Femur (tissue), 1 donor: ENCODE measurements at places on chromosomes 12 and 14.

GRCh38 chr12:2689393-2689792 lies 105.4 kb upstream of the FKBP4 start:
- no peak for DNase-seq

DNA sequence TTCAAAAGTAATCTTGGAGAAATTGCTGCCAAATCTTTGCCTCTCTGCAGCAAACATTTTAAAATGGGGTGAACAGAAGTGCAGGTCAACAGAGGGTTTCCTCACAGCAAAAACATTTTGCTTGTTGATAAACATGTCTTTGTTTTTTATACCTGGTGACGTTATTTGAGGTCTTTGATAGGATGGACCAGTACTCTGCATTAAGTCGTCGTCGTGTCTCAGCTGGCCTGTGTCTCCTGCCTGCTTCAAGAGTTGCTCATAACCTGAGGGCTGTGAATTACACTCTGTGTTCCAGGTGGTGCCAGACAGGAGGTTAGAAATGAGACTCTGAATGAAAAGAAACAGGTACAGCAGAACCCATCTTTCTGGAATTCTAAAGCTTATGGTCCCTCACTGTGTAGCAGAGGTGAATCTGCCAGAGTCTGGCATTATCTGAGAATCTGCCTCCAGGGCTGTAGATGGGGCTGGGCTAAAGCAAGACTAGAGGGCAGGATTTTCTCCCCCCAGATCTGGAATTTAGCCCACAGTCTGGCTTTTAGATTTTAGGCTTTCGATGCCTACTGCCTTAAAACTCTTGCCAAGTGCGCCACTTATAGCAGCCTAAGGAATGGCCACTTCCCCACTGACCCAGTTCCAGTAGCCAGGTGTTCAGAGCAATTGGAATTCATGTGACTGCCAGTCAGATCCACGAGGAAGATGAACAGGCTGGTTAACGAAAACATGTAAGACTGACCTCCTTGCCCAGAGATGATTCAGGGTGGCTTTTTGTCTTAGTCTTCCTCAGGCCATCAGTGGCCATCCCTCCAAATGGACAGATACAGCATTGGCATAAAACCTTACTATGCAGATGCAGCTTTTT lies 161.2 kb downstream of the PRKCH start:
- DNase-seq, result no peak

DNA sequence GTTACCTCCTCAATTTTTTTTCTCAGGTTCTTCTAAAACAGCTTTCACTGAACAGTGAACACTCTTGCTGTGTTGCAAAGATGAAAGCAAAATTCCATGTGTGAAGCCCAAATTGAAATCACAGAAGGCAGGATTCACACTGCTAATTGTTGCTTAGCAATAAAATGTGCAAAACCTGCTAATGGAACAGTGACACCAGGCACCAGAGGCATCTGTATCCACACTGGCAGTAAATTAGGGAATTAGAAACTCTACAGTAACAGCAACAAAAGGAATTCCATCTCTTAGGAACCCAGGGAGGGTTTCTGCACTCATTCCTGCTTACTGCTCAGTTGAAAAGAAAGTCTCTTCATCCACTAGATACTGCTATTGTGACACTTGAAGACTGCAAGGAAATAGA lies 202.3 kb downstream of the GXYLT1 start:
- no peak for DNase-seq

DNA sequence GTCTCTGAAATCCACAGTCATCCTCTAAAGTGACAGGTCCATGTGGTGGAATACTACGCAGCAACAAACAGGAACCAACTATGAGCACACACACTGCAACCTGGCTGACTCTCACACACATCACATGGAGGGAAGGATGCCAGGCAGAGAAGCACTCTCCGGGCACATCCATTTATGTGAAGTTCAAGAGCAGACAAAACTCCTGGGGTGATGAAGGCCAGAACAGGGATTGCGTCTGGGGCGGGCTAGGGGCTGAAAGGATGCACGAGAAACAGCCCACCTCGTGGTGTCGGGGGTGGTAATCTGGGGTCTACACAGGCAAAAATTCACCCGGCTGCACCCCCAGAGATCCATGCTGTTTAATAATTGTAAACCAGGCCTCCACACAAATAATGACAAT lies 100.2 kb downstream of the DICER1 start:
- DNase-seq, result no peak

DNA sequence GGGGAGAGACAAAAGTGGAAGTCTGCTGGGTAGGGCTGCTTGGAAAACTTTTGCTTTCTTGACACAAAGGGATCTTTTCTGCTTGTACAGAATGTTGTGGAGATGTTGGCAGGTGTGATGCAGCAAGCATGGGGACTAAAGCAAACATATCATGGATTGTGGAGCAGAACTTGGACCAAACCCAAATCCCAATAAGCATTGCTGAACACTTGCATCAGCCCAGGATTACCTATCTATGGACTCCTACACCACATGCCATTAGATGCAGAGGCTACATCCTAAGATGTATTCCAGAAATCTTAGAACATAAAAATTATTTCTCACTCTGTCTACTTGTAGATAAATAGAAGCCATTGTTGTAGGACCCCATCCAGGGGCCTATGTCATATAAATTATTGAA lies 44.7 kb upstream of the RERG start:
- DNase-seq, result no peak

DNA sequence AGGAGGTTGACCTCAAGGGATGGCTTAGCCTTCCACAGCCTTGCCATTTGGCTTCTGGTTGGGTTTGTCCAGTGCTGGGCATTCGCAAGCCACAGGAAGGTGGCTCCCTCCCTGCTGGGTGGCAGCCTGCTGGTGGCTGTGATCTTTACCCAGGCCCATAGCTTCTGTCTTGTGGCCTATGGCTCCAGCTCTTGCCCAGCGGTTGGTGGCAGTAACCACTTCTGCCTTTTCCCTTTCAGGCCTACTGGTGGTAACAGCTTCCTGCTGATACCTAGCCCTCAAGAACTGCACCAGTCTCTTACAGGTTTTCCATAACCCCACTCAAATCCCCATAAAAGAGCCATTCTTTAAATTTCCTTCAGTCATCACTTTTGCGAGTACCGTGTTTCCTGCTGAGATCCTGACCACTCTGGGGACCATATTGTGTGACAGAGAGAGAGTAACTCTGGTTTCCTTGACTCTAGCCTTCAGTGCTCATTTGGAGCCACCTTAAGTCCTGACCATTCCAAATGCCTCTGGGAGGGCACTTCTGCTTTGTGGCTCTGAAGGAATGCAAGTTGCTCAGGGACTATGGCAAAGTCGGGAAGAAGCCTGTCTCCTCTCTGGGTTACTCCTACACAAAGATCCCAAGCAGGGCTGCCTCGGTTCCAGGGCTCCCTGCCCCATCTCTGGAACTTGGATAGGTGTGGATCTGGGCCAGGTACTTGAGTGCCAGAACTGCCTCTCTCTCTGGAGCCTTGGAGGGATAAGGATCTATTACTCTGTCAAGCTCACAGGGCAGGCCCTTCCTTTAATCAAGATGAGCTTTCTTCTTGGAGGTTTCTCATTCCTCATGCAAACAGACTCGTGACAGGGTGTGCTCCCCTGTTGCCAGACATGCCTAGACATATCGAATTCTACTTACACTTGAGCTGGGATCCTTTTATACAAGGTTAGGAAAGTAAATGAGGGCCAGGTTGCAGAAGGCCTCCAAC lies 2.9 kb upstream of the NYNRIN start:
- no peak for DNase-seq

GRCh38 chr12:88509851-88510250 lies 70.4 kb downstream of the KITLG start:
- DNase-seq, result no peak

GRCh38 chr14:105527381-105527825 lies 1.0 kb downstream of the TMEM121 start:
- peak; percentile 49 for DNase-seq

DNA sequence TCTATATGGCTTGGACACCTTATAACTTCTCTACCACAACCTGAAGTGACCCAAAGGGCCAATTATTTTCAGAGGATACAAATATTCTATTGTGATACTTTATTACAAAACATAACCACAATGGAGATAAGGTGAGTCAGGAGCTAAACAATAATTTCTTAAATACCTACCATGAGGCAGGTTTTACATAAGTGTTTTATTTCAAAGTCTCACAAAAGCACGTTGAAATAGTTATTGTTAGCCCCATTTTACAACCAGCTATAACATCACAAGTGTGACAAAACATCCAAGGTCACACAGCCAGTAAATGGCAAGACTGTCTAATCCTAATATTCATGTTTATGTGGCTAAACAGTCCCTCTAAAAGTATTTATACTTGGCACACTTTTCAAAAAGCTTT lies 40.2 kb downstream of the SLC2A13 start:
- no peak for DNase-seq

DNA sequence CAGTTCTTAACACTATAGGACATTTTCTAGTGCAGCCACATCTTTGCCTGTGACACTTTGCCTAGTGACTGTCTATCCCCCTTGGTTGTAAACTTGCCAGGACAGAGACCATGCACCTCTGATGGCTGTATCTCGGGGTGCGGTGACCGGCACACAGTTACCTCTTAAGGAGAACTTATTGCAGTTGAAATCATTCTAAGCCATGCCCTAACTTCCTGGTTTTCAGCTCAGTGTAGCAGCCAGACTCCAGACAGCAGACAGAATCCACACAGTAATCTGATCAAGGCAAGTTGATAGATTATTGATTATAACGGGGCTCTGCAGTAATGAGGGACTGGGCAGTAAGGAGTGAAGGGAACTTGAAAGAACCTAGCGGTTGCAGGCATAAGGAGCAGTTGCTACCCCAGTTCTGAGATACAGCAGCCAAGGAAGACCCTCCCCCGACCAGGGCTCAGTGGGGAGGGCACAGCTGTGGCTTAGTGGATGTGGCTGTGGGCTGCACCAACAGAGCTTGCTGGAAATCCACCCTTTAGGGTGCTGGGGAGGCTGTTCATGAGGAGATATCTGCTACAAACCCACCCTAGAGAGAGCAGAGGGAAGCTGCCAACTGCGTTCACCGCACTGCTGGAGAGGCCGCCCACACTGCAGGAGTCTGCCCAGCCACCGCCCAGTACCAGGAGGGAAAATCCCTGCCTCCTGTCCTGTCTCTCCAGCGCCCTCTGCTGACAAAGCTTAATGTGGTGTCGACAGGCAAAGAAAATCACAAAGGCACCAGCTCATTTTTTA lies 58.2 kb upstream of the BEGAIN start:
- peak; percentile 91 for DNase-seq

DNA sequence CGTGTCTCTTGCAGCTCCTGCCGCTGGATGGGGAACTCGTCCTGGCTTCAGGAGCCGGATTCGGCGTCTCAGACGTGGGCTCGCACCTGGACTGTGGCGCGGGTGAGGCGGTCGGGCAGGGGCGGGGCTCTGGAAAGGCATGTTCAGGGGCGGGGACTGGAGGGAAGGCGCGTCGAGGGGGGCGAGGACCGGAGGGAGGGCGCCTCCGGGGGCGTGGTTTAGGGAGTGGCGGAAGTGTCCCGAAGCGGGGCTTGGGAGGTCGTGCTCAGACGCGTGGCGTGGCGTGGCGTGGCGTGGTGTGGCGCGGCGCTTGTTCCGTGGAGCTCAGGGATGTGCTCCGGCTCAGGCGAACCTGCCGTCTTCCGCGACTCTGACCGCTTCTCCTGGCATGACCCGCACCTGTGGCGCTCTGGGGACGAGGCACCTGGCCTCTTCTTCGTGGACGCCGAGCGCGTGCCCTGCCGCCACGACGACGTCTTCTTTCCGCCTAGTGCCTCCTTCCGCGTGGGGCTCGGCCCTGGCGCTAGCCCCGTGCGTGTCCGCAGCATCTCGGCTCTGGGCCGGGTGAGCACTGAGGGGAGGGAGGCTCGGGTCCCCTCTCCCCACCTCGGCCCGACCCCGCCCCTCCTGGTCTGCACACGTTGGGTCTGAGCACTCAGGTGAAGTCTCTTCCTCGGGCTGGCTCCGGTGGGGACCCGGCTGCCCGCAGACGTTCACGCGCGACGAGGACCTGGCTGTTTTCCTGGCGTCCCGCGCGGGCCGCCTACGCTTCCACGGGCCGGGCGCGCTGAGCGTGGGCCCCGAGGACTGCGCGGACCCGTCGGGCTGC lies 6.2 kb downstream of the AMN start:
- DNase-seq, result peak; percentile 81

DNA sequence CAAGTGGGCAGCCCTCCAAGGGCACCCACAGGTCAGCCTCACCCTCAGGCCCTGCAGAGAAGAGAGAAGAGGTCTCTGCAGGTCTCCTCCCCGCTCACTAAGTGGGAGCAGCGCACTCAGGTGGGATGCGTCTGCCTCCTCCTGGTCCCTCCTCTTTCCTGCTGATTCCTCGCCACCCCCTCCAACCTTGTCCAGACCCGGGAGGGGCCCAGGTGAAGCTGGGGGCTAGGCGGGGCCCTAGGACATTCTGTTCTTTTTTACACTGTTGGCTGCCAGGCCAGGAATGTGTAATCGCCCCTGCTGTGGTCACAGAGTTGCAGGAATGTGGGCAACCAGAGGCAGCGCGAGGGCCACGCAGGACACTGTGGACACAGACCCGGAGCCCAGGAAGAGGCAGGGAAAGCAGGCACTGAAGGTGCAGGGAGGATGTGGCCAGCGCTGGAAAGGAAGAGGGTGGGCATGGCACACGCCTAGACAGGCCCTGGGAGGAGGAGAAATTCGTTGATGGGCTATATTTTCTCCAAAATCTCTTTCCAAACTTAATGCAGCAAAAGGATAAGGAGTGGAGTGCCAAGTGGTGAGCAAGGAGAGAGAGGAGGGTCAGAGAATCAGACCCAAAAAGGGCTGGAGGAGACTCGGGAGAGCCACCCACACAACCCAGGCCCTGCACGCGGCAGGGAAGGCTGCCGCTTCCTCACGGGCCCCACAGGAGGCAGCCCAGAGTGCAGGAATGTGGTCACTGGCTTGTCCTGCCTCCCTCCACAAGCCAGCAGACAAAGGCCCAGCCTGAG lies 911 bp upstream of the SCNN1A start:
- peak; percentile 67 for DNase-seq

DNA sequence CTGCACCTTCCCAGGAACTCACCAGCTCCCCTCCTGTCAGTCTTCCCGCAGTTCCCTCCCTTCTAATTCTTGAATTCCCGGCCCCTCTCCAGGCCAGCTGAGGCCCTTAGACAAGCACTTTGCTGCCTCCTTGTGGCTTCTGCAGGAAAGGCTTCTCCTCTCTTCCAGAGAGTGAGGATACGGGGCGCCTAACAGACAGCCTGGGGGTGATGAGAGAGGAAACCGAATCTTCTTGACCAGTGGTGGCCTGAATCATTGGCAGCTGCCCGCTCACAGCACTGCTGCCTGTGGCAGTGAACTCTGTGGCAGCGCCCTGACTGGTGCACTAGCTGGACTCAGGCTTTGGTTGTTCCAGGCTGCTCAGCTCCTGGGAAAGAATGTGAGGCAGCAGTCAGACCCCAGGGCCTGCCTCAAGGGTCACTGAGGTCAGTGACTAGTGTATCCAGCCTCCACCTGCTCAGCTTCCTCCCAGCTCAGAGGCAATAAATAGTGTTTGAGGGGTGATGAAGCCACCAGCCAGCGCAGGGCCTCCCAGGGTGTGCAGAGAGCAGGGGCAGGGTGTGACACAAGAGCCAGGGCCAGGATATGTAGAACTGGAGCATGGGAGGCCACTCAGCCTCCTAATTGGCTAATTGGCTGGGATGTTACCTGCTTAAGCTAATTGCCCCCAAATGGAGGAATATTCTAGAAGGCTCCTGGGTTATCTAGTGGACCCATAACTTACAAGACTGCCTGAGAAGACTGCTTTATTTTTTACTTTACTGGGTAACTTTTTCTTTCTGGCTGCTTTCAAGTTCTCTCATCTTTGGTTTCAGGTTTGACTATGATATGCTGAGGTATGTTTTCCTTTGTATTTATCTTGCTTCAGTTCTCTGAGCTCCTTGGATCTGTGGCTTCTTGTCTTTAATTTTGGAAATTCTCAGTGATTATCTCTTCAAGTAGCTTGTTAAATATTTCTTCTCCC lies 12.9 kb upstream of the MCRS1 start:
- DNase-seq, result peak; percentile 84
